HT-29 (cell line): ENCODE measurements at places on chromosomes 7 and 10. TPM values are rescaled to one million over a fixed set of nuclear protein-coding genes. Genes with fewer than 3 reads are reported as not detected.

SLC26A3 gene
- total RNA-seq = not detected in 2 replicates

GDF2 gene
- total RNA-seq = not detected in 2 replicates

UBE2D1 gene
- 2.3 and 2.7 TPM in 2 replicates for total RNA-seq

PON1 gene
- 0.78 and 1.2 TPM in 2 replicates for total RNA-seq

PRSS1 gene
- total RNA-seq = 3.2 and 3.3 TPM in 2 replicates

OR9A2 gene
- 0.29 TPM in 1 of 2 replicates, not detected in the other for total RNA-seq

CFAP58 gene
- 0.03 TPM in 1 of 2 replicates, not detected in the other for total RNA-seq

PAX2 gene
- total RNA-seq = not detected in 2 replicates
